ENCODE measurements at places on chromosomes 7 and 10. TPM values are rescaled to one million over a fixed set of nuclear protein-coding genes. Genes with fewer than 3 reads are reported as not detected.

DNA sequence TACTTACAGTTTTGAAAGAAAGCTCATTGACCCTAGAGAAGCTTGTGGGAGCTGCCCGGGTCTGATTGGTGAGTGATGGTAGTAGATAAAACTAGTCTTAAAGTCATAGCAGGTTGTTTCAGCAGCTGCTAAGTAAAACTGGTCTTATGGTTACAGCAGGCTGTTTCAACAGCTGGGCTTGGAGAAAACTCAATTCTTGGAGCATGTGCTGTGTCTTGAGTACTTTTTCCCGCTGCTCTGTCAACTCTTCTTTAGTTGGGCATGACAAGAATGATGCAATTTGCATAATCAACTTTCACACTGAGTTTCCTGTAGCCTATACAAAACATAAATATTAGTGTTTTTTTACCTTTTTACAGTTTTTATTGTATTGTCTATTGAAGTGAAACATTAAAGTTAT lies 707.9 kb downstream of the AUTS2 start:
- DNase-seq, result no peak

- no peak for DNase-seq
These were observed 35.9 kb upstream of the SFTPD start for GRCh38 chr10:79984851-79985250.

DNA sequence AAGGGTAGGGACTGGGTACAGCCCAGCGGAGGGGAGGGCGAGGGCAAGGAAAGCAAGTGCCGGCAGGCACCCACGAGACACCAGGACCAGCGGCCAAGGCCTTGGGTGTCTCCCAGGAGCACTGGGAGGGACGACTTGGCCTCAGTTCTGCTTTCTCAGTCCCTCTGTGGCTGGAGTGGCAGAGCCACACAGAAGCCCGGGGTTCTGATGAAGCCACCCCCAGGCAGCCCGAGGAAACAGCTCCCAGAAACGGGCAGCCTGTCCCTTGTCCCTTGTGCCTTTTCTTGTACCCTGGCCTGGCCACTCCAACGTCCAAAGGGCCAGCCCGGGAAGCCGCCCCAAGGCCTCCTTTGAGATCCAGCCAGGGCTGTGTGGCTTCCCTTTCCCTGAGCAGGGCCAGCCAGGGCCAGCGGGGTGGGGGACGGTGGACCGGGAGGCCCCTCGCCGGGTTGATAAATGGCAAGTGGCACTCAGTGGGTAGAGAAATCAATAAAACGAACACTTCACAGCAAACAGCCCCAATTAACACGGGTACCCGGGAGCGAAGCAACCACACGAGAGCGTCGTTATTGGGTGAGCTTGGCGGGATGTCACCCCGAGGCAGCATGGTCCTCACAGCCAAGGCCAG lies 69.8 kb upstream of the GNA12 start:
- no peak for DNase-seq

- no peak for DNase-seq
These were observed 61.3 kb upstream of the RNF148 start for GRCh38 chr7:122764020-122764419.

GRCh38 chr7:34837801-34838201 lies 179.8 kb downstream of the NPSR1 start:
- no peak for DNase-seq

DNA sequence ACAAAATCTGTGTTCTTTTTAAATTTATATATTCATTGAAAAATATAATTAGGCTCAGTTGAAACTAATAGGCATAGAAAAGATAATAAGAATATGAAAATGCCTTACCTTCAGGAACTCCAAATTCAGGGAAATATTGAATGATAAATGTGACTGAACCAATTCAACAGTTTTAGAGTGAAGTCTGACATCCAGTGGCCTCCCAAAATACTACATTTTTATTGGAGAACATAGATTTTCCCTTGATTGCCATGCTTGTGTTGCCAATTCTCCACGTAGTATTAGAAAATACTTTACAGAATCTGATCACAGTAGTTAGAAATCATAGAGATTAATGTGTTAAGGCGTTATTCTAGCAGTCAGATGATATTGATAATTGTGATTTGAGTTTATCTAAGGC lies 1246.7 kb downstream of the GATA3 start:
- no peak for DNase-seq

Gene CHAT
- 0.23 TPM for total RNA-seq

Gene IDI2
- not detected for total RNA-seq

Gene TMEM229A
- 0.26 TPM for total RNA-seq

Data from endothelial cell (in vitro differentiated cells).